KBM-7 (cell line): ENCODE measurements at places on chromosomes 5 and 9.
A peak's percentile ranks its signal among the peaks of the same experiment; 100 is the strongest.

GRCh38 chr5:125517973-125518550 is 771.6 kb upstream of the ZNF608 start:
- DNase-seq = no peak

- DNase-seq = no peak
These were observed 146.6 kb downstream of the SH3GL2 start for GRCh38 chr9:17725399-17726010.

DNA sequence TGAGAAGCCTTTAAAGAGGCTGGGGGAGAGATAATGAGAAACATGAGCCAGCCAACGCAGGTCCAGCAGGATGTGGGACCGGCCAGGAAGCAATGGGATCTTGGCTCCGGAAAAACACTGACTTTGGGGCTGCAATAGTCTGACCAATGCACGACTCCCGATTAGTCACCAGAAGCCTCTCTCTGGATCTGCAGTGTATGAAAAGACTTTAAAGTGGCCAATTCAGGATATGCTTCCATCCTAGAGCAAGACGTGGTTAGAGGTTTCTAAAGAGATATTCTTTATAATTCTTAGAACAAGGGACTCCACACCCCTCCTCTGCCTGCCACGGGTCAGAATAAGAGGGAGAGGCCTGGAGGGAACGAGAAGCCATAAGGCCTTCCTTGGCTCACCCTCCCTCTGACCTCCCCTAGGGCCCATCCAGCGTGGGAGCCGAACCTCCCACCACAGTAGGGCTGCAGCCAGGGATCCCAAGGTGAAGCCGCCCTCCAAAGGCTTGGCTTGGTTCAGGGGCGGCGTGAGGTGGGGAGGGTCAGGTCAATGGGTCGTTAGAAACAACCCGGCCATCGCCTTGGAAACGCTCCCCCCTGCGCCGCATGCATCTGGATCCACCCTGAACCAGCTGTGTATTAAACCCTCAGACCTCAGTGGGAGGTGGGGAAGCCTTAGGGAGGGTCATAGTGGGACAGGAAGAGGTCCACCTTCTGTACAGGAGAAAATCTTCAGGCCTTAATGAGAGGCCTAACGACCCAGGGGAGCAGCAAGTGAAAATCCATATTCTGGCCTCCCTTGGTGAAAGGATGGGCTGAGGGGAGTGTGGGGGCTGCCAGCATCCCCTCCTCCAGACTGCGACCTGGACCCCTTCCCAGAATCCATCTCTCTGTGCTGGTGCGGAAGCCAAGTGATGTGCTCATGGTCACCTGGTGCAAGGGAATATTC is 11.1 kb downstream of the FGF1 start:
- DNase-seq = no peak

DNA sequence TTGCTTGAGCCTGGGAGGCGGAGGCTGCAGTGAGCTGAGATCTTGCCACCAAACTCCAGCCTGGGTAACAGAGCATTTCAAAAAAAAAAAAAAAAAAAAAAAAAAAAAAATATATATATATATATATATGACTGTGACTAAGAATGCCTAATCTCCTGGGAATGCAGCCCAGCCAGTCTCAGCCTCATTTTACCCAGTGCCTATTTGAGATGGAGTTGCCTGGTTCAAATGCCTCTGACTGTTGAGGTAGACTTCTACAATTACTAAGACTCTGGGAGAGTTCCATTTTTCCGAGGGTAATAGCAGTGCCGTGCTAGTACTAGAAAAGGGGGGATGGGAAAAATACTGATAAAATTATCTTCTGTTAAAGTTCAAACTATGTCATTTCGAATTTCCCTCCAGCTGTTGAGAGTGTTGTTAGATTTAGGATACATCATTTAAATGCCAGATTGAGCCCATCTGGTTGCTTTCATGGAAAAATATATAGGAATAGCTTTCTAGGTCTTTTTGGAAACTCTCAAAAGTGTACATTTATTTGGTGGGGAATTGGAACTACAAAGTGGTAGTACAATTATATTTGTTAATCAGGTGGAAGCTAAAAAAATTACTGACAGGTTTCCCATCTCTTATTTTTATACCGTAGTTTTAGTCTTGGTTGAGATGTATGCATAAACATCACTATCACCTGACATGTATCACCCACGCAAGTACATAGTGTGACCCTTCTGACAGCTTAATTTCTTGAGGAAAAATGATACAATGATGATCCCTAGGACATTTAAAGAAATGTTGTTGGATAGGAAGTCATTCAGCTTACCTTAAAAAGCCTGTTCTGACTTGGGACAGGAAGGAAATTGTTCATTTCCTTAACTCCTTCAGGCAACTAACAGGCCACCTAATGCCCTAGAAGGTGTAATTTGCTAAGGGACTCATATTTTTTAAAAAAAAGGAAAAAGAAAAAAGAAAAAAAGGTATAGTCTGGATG is 214.9 kb downstream of the ADAMTSL1 start:
- no peak for DNase-seq

- no peak for DNase-seq
These were observed 42.8 kb downstream of the RASGEF1C start for GRCh38 chr5:180166176-180166575.

GRCh38 chr9:123044586-123044985 is 11.1 kb downstream of the GPR21 start:
- no peak for DNase-seq

DNA sequence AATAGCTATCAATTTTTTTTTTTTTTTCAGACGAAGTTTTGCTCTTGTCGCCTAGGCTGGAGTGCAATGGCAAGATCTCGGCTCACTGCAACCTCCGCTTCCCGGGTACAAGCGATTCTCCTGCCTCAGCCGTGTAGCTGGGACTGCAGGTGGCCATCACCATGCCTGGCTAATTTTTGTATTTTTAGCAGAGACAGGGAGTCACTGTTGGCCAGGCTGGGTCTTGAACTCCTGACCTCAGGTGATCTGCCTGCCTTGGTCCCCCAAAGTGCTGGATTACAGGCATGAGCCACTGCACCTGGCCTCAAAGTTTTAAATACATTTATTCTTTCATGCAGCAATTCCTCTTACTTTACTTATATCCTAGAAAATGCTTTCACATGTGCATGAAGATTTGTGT is 17.6 kb downstream of the TRIM14 start:
- no peak for DNase-seq

- DNase-seq = peak; percentile 43
These were observed 41.8 kb upstream of the NR5A1 start for GRCh38 chr9:124549016-124549415.

GRCh38 chr5:135423846-135424168 is 23.3 kb downstream of the DCANP1 start:
- no peak for DNase-seq

DNA sequence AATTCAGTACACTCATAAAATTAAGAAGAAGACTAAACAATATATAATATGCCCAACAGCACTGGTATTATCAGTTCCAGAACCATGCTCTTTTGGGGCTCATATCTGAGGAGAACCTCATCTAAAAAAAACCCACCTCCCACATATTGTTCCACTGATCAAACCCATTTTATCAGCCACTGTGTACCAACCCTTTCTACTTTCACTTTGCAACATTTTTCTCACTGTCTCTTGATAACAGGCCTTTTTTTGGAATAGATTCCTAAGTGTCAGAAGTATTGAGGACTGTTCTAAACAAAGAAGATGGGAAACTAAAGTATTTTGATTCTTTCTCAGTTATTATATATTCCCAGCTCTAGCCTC is 173.2 kb downstream of the GABRB2 start:
- DNase-seq = no peak

- no peak for DNase-seq
These were observed 13.5 kb upstream of the FAM120A start for GRCh38 chr9:93437996-93438395.

DNA sequence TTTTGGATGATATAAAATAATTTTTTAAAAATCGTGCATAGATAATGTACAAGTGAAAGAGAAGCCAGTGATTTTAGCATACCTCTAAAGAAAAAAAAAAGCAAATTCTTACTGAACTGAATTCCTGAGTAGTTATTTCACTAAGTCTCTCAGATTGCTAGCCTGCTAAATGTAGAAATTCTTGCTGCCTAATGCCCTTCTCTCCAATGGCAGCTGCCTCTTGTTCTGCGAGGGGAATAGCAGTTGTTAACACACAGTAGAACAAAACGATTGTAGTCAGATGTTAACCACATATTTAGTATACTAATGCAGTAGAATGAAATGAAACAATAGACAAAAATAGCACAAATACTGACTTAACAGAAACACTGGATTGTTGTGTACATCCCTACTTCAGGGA is 26.8 kb downstream of the SMAD5 start:
- DNase-seq = no peak

GRCh38 chr9:121926351-121926801 is 166.7 kb downstream of the TTLL11 start:
- DNase-seq = no peak

GRCh38 chr9:79213417-79214125 is 358.2 kb upstream of the TLE4 start:
- no peak for DNase-seq

- no peak for DNase-seq
These were observed 9.0 kb upstream of the CCDC125 start for GRCh38 chr5:69341520-69342161.

DNA sequence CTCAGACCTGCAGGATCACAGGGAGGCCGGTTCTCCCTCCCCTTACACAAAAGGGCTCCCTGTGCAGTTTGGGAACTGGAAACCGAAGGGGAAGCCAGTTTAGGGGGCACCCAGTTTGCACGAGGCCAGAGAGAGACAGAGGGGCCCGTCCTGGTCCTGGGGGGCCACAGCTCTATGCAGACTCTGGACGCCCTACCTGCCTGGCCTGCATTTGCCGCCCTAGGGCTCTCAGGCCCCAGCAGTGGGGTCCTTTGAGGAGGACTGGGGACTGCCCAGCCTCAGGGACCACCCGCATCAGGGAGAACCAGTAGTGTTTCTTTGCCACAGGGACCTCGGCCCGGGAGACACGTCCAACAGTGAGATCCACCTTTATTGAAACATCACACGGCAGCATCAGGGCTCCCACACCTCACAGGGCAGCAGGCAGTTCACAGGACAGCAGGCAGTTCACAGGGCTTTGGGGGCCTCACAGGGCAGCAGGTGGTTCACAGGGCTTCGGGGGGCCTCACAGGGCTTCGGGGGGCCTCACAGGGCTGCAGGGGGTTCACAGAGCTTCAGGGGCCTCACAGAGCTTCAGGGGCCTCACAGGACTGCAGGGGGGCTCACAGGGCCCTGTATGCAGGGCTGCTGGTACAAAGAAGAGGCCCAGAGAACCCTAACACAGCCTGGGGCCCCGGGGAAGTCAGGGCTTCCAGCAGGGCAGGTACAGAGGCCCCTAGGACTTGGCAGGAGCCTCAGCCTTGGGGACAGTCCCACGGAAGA is 648 bp upstream of the NSMF start:
- DNase-seq = no peak

DNA sequence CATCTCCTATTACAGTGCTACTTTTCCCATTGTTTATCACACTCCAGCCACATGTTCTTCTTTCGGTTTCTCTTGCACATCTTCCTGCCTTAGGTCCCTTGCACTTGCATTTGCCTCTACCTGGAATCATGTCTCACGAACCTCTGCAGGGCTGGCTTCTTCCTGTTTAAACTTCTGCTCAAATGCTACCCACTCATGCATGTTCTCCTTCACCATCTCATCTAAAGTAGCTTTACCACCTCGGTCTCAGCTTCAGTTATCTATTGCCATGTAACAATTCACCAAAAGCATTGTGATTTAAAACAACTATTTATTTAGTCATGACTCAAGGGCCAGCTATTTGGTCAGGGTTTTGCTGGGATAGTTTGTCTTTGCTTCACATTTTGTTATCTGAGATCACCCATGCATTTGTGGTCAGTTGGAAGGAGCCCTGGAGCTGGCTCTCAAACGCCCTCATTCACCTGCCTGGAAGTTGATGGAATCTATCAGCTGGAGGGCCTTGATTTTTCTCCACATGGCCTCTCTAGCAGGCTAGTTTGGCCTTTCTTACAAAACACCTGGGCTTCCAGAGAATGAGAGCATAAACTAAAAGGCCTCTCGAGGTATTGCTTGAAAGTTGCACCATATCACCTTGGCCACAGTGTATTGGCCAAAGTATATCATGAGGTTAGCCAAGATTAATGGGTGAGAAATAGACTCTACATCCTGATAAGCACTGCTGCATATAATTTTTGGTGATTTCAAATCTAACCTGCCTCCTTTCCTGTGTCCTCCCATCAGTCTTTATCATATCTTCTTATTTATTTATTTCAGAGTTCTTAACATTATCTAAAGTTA is 21.4 kb downstream of the SPINK1 start:
- DNase-seq = no peak
